ENCODE measurements at places on chromosomes 7 and 10. TPM values are rescaled to one million over a fixed set of nuclear protein-coding genes. Genes with fewer than 3 reads are reported as not detected.

Gene SPDYE6
- not detected for total RNA-seq

Gene GSTK1
- 26.4 TPM for total RNA-seq

Gene ITPRID1
- 0.45 TPM for total RNA-seq

Gene NSMCE4A
- total RNA-seq = 74.6 TPM

Gene C7orf33
- total RNA-seq = not detected

Gene GBX1
- 1.8 TPM for total RNA-seq

Gene CNPY1
- total RNA-seq = 0.31 TPM

Gene FAM25G
- not detected for total RNA-seq

Gene OGDHL
- 15.5 TPM for total RNA-seq

Gene FXYD4
- total RNA-seq = not detected

Gene SPDYE2
- not detected for total RNA-seq

Gene PON1
- total RNA-seq = 1.5 TPM

Gene SRRM3
- total RNA-seq = 9.2 TPM

Gene CREB5
- total RNA-seq = 1.7 TPM

Gene GAD2
- 5.6 TPM for total RNA-seq

Gene CDHR3
- 12.2 TPM for total RNA-seq

Gene CALHM2
- total RNA-seq = 2.7 TPM

Gene FAM24A
- total RNA-seq = not detected

Gene OPALIN
- not detected for total RNA-seq

Gene LIPF
- total RNA-seq = not detected

Gene EFCAB10
- 4.7 TPM for total RNA-seq

Gene CCDC172
- 3.8 TPM for total RNA-seq

Gene PRSS1
- total RNA-seq = not detected

Gene BTBD16
- not detected for total RNA-seq

Gene TAF3
- 6.4 TPM for total RNA-seq

Gene EN2
- not detected for total RNA-seq

Gene LIPM
- not detected for total RNA-seq

Gene ELFN1
- total RNA-seq = 5.0 TPM

Gene FAM237B
- not detected for total RNA-seq

Gene NPSR1
- total RNA-seq = not detected

Gene PNLIP
- not detected for total RNA-seq

Gene HHEX
- 0.39 TPM for total RNA-seq

Gene SPRN
- total RNA-seq = not detected

Gene RAPGEF5
- 13.1 TPM for total RNA-seq

Gene TCAF1
- total RNA-seq = 31.3 TPM

Gene SLC16A9
- total RNA-seq = 16.0 TPM

Gene AGAP9
- total RNA-seq = 7.6 TPM

Gene TRPV5
- not detected for total RNA-seq

Gene ERVW-1
- not detected for total RNA-seq

Gene ANKRD61
- 0.42 TPM for total RNA-seq

Gene OR2AE1
- not detected for total RNA-seq

Gene GRB10
- 154 TPM for total RNA-seq

Gene AKR1C4
- not detected for total RNA-seq

Gene MBL2
- total RNA-seq = not detected

Gene GHRHR
- total RNA-seq = not detected

Gene MOGAT3
- not detected for total RNA-seq

Gene HGF
- 1.1 TPM for total RNA-seq

Gene SH2D4B
- total RNA-seq = not detected

Gene MYOZ1
- total RNA-seq = 3.2 TPM

Gene FGFR2
- 106 TPM for total RNA-seq

Gene PLAC9
- 0.89 TPM for total RNA-seq
